Liver (tissue), 10 donors: ENCODE measurements at places on chromosomes 5 and 9. TPM values are rescaled to one million over a fixed set of nuclear protein-coding genes. Genes with fewer than 3 reads are reported as not detected.

The PLAC8L1 gene
- polyA plus RNA-seq, result not detected

The FAM153A gene
- 0.48 TPM for polyA plus RNA-seq

The CDX1 gene
- polyA plus RNA-seq, result not detected

The IPO11 gene
- polyA plus RNA-seq, result 4.7 TPM

The ADAMTS19 gene
- not detected for polyA plus RNA-seq

The TSC1 gene
- 11.3 TPM for polyA plus RNA-seq

The STKLD1 gene
- polyA plus RNA-seq, result 0.28 TPM

The PCDHB4 gene
- 0.17 TPM for polyA plus RNA-seq
